NCI-H748 treated with DMSO at 0.1 percent for 48 hours (cell line): ENCODE measurements at places on chromosomes 11 and 22.

GRCh38 chr11:129377739-129378138 lies 2.1 kb downstream of the BARX2 start:
- DNase-seq = no peak

GRCh38 chr22:36405671-36406538 lies 18.1 kb upstream of the MYH9 start:
- DNase-seq = no peak

DNA sequence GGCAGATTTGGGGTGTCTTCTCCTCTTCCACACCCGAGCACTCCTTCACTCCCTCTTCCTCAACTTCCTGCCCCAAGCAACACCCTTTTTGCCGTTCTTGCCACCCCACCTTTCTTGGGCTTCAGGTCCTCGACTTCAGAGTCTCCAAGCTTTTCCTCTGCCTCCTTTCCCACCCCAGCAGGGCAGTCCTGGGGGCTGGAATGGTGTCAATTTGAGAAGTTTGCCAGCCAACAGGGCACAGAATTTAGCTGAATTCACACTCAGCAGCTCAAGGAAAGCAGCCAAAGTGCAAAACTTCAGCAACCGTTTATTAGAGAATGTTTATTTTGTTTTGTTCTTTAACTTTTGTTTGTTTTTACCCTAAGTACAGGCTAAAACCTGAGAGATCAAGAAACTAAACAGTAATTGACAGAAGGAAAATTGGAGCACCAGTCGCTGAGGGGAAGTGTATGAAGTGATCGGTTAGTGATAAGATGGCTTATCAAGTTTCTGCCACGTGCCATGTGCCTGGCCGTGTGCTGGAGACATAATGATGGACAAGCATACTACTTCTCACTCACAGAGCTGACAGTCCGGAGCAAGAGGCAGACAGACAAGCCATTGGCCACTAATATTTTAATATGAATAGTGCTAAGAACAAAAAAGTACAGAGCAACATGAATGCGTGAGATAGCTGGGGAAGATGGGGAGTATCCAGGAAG lies 44.4 kb downstream of the AHNAK start:
- no peak for DNase-seq

DNA sequence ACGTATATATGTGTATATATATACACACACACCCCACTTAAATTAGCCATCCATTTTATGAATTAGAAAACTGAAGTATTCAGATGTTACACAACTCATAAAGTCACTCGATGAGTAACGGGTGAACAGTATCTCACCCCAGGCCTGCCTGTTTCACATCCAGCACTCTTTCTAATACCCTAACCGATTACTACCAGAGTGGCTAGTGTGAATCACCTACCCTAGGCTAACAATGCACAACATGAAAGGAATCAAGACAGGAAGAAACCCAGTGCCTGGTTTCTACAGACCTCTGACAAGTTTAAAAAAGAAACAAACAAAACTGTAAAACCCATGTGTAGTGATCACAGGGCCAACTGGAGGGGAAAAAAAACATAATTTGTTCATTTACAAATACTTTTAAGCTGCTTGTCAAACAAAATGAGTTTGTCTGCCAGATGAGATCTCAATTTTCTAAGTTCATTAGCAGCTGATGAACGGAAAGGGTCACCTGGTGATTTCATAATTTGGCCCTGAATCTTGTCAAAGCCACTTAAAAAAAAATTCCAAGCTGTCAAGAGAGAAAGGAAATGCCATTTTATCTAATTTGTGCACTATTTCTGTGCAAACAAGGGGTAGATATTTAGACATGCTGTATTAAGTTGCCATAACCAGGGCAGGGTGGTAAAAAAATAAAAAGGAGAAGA lies 134.8 kb downstream of the LARGE1 start:
- DNase-seq = no peak

DNA sequence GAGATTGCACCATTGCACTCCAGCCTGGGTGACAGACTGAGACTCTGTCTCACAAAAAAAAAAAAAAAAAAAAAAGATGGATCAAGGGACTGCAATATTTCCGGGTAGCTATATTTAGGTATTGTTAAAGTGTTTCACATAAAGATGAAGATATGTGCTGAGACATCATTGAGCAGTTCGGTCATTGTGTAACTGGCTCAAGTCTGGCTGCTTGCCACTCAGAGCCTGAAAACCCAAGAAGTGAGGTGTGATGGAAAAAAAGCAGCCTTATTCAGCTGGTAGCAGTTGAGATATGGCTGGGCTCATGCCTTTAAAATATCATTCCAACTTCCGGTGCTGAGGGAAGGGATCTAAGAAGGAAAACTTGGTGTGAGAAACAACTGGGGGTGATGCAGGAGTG lies 46.9 kb downstream of the LUZP2 start:
- no peak for DNase-seq

DNA sequence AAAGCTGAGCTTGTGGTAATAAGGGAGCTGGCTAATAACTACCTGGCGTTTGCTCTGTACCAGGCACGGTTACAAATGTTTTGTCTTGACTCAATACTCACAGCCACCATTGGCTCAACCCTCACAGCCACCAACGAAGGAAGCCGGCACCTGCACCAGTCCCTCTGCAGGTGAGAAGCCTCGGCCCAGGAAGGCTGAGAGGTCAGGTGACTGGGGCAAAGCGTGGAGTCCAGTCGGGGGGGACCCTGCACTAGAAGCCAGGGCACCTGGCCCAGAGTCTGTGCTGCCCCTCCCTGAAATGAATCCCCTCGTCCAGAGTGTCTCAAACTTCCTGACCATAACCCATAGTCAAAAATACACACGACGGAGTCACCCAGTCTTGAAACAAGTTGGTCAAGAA lies 90.1 kb downstream of the PHF21B start:
- DNase-seq = no peak

GRCh38 chr22:36571991-36572390 lies 43.0 kb upstream of the EIF3D start:
- DNase-seq = no peak

DNA sequence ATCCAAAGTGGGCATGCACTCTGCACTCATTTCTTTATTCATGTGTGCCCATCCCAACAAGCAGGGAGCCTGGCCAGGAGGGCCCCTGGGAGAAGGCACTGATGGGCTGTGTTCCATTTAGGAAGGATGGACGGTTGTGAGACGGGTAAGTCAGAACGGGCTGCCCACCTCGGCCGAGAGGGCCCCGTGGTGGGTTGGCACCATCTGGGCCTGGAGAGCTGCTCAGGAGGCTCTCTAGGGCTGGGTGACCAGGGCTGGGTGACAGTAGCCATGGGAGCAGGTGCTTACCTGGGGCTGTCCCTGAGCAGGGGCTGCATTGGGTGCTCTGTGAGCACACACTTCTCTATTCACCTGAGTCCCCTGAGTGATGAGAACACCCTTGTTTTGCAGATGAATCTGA lies 129.3 kb upstream of the B3GAT1 start:
- no peak for DNase-seq
